ENCODE measurements at places on chromosomes 7 and 10.

DNA sequence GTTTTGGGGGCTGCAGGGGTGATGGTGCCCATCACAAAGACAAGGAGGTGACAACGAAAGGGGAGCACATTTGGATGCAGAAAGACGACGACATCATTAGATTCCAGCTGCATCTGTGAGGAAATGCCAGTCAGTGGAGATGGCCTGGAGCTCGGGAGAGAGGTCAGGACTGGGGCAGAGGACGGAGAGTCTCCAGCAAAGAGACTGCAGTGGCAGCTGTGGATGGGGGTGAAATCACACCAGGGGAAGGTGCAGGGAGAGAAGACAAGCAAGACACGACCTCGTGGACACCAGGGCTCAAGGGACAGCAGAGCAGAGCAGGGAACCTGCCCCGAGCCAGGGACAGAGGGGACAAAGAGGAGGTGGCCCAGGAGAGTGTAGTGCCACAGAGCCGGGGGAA, 203.4 kb downstream of the PRPF18 start:
- DNase-seq = no peak

- DNase-seq = no peak
Observed at GRCh38 chr7:20438248-20438647, 107.5 kb downstream of the ITGB8 start.

GRCh38 chr10:62433181-62433692, 59.1 kb downstream of the ZNF365 start:
- peak; percentile 87 for DNase-seq

GRCh38 chr10:122115874-122116273, 126.9 kb downstream of the TACC2 start:
- DNase-seq = no peak

GRCh38 chr7:44188480-44189225, 586 bp downstream of the GCK start:
- DNase-seq = no peak

GRCh38 chr7:29980151-29980550, 9.4 kb downstream of the SCRN1 start:
- no peak for DNase-seq

DNA sequence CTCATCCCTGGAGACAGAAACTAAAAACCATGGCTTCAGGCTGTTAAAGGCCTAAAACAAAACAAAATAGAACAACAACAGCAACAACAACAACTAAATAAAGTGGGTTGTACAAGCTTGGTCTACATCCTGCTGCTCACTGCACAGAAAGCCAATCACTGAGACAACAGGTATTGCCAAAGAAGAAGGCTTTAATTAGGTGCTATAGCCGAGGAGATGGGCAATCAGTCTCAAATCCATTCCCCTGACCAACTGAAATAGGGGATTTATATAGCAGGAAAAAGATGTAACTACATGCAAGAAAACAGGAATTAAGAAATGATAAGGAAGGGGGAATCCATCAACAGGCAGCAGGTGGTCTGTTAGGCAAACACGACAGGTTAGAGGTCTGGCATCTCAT, 22.4 kb upstream of the NUB1 start:
- DNase-seq = no peak

DNA sequence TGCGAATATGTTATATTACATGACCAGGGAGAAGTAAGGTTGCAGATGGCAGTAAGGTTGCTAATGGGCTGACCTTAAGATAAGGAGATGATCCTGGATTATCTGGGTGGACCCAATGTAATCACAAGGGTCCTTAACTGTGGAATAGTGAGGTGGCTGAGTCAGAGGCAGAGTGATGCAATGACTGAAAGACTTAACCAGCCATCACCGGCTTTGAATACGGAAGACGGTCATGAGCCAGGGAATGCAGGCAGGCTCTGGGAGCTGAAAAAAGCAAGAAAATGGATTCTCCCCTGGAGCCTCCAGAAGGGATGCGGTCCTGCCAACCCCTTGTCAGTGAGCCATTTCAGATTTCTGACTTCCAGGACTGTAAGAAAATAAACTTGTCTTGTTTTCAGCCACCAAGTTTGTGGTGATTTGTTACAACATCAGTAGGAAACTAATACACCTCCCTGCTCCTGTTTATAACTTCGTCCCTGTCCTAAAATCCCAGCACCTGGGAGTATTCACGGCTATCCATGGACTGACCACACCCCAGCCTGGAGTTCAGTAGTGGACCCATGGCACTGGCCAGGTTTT, 4.6 kb upstream of the C10orf95 start:
- no peak for DNase-seq

- no peak for DNase-seq
Observed at GRCh38 chr7:2853147-2853546, 9.0 kb upstream of the GNA12 start.

- DNase-seq = no peak
Observed at GRCh38 chr7:125695626-125696025, 766.0 kb upstream of the POT1 start.

DNA sequence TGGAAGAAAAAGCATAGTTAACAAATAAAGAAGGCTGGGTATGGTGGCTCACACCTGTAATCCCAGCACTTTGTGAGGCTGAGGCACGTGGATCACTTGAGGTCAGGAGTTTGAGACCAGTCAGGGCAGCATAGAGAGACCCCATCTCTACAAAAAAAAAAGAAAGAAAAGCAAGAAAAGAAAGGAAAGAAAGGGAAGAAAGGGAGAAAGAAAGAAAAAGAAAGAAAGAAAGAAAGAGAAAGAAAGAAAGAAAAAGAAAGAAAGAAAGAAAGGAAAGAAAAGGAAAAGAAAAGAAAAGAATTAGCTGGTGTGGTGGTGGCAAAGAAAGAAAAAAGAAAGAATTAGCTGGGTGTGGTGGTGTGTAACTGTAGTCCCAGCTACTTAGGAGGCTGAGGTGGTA, 3.1 kb upstream of the HILPDA start:
- DNase-seq = no peak

DNA sequence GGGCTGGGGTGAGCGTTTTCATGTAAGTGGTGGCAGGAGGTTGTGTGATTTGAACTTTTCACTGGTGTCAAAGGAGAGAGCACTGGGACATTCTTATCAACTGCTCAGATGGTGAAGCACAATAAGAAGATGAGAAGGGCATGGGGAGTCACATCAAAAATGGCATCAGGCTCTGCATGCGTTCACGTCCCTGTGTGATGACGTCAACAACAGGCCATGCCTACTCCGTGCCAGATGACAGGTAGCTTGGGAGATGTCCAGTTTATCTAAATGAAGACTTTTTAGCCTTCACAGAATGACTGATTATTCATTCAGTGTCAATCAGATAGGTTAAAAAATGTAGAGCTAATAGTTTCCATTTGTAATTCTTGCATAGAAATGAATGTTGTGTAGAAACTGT, 264.3 kb upstream of the POM121L12 start:
- DNase-seq = no peak

- no peak for DNase-seq
Observed at GRCh38 chr7:122746948-122747347, 44.2 kb upstream of the RNF148 start.

- DNase-seq = peak; percentile 17
Observed at GRCh38 chr7:30308389-30308788, 24.0 kb downstream of the ZNRF2 start.

- DNase-seq = peak; percentile 2
Observed at GRCh38 chr7:118059209-118059608, 124.8 kb upstream of the LSM8 start.

GRCh38 chr10:97773096-97773495, 1.3 kb upstream of the SFRP5 start:
- no peak for DNase-seq

GRCh38 chr10:110666673-110667072, 22.5 kb downstream of the RBM20 start:
- no peak for DNase-seq

DNA sequence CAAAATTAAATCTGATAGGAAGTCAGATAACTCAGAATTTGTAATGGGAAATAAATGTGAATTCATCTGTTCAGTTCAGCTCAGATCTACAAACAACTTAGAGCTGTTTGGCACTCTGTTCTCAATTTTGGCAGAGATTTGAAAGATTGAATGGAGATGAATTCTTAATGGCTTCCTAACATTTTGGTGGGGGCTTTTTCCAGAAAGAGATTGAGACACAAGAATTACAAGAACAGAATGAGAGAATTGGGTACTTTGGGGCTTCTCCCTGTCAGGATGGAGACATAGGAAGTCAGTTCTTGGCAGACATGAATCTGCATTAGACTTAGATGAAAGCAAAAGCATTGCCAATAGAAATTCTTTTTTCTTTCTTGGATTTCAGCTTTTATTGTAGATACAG, 39.0 kb upstream of the PTPRZ1 start:
- no peak for DNase-seq

GRCh38 chr7:148819697-148820360, 64.3 kb downstream of the EZH2 start:
- DNase-seq = no peak

- no peak for DNase-seq
Observed at GRCh38 chr7:106231856-106232490, 52.8 kb downstream of the NAMPT start.

DNA sequence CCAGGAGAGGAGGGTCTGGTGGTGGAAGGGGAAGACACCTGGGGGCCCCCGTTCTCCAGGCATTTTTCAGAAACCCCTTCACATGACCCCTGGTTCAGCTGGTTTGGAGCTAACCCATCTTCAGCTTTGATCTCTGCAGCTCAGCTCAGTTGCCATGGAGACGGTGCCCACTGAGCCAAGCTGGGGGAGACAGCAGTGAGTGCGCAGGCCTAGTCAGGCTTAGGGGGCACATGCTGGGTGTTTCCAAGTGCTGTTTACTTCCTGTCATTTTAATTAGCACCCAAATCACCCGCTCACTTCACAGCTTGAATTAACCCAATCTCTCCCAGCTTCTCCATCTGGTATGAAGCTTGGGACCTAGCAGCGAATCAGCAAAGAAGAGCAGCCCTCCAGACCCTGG, 9.0 kb downstream of the SPOCK2 start:
- DNase-seq = no peak

DNA sequence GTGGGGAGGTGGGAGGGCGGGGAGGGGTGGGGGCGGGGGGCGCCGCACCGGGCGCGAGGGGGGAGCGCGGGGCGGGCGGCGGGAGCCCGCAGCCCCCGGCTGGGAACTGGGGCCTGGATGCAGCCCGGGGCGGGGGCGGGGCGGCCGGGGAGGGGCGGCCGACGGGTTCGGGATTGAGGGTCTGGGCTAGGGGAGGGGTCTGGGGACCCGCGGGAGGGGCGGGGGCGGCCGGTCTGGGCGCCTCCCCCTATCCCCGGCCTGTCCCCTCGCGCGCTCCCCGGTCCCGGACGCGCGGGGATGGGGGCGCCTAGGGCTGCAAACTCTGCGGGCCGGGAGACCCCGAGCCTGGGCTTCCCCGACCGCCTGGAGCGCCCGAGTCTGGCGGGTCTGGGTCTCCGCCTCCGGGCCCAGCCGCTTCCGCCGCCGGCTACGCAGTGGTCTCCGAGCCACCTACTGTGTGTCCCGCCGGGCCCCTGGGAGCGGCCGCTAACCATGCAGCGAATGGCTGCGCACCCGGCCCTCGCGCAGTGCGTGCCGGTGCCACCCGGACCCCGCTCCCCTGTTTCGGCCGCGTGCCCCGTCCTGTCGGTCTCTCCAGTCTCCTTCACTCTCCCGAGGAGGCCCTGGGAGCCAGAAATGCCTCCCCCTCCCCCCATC, 375 bp upstream of the FGF8 start:
- DNase-seq = no peak

DNA sequence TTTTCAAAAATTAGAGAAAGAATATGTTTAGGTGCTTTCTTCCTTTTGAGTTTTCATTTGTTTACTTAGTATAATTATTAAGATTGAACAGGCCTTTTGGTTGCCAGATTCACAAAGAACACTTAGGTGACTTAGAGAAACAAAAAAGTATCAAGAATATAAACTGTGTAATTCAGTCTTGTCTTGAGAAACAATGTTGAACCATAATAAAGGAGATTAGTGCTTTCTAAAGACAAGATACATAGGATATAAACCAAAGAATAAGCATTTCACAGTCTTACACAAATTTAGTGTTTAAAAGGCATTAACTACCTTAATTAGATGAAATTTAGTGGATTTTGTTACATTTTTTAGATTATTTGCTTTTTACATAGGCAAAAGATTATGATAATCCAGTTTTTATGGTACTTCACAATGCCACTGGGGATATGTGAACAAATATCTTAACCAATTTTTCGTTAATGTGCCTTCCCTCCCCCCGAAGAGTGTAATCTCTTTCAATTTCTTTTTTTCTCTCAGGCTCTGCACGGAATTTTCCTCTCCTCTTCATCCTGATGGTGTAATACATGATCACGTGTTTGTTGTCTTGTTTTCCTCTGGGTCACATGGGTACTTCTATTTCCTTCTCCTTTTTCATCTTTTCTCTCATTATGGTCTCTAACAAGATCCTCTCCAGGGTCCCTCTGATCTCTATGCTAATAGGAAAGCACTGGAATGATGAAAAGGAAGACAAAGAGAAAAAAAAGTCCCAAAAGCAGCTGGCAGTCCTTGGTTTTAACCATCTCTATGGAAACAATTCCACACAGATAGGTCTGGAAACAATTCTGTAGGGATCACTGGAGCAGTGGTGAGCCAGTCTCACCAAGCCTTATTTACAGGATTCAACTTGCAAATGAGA, 3.7 kb upstream of the HNRNPH3 start:
- DNase-seq = peak; percentile 29

All from activated CD4-positive, alpha-beta T cell treated with anti-CD3 and anti-CD28 coated beads, Interleukin-10, Interleukin-2, amounts not matched to agents 100 ng/mL and 50 ng/mL, durations not matched to agents 16 hours and 8 hours (primary cell).